ENCODE measurements at places on chromosomes 5 and 9.

- DNase-seq, result no peak
These were observed 99.9 kb downstream of the TTC39B start for GRCh38 chr9:15206903-15207696.

GRCh38 chr5:91031402-91031752, 351.7 kb downstream of the ARRDC3 start:
- DNase-seq, result no peak

DNA sequence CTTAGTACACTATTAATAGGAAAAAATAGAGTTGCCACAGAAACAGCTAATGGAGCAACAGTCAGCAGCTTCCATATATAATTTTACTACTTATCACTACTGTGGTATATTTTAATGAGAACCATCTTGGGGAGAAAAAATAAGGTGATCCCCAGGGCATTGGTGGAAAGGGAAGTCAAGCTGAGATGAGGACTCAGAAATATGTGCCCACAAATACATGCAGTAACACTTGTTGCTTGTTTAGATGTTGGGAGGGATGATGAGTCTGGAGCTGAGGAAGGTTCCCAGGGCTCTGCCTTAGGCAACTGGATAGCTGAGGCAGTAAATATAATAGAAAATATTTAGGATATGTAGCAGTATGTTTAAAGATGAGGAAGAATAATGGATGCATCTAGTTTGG, 280.1 kb upstream of the PDE4D start:
- DNase-seq, result no peak

DNA sequence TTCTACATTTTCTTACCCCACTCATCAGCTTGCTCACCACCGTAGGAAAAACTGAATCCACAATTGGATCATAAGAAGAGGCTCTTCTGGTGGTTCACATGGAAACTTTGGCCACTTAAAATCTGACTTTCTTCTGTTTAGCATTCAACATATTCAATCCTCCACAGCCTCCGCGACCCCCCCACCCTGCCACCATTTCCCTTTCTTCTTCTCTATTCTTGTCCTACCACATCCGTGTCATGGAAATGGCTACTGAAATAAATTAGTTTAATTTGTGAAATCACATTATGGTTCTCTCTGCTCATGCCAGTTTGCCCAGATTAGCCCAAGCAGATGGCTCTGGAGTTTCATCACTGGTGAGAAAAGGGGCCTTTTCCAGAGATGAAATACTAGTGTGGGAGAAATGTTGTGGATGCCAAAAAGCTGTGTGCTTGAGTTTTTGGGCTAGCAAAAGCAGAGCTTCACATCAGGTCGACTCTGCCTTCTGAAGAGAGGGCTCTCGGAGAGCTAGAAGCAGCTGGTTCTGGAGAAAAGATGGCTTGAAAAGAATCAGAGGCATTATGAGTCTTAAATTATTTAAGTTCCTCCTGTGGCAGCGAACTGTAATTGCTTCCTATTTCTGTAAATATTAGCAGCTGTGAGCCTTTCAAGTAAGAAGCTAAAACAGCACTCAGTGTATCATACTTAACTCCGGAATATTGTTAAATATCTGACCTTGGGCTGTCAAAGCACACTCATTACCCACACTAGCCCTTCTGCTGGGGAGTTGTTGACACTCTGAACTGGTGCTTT, 107.1 kb downstream of the MAT2B start:
- DNase-seq, result no peak

- DNase-seq, result no peak
These were observed 330.7 kb downstream of the PTPRD start for GRCh38 chr9:10282084-10282483.

DNA sequence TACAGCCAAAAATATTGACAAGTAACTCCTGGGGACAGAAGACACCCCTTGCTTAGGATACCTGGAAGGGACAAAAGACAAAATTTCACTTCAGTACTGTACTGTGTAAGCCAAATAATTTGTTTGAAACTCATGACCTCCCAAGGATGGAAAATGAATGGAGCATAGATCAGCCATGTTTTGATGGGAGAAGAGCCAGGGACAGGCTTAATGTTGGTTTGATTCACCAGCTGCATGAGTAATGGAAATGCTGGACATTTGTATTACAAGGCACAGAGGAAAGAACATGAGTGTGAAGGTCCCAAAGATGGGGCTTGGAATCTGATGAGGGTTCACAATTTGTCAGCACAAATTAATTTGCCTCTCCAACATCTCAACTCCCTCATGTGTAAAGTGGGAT, 122.8 kb downstream of the ENC1 start:
- DNase-seq, result no peak

- DNase-seq, result no peak
These were observed 4.9 kb downstream of the PCDHGC5 start for GRCh38 chr5:141493500-141494422.
